ENCODE measurements at places on chromosomes 2 and 18.

- DNase-seq, result no peak
These were observed 137.2 kb downstream of the BCL2 start for GRCh38 chr18:63182310-63182772.

DNA sequence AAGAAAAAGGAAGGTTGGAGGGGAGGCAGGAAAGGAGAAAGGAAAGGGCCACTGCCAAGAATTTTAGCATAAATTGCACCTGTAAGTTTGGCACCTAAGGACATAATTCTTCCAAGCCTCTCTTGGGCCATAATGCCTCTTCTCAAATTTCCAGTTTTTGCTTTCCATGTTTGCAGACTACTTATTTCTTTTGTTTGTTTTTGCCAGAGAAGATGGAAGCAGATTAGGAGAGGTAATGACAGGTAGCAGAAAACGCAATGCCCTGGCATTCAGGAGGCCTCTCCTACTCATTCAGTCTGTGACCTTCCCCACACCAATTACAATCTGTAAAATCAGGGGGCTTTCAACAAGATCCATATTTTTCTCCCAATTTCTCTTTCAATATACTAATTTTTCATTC, 56.8 kb downstream of the MRPL33 start:
- no peak for DNase-seq

DNA sequence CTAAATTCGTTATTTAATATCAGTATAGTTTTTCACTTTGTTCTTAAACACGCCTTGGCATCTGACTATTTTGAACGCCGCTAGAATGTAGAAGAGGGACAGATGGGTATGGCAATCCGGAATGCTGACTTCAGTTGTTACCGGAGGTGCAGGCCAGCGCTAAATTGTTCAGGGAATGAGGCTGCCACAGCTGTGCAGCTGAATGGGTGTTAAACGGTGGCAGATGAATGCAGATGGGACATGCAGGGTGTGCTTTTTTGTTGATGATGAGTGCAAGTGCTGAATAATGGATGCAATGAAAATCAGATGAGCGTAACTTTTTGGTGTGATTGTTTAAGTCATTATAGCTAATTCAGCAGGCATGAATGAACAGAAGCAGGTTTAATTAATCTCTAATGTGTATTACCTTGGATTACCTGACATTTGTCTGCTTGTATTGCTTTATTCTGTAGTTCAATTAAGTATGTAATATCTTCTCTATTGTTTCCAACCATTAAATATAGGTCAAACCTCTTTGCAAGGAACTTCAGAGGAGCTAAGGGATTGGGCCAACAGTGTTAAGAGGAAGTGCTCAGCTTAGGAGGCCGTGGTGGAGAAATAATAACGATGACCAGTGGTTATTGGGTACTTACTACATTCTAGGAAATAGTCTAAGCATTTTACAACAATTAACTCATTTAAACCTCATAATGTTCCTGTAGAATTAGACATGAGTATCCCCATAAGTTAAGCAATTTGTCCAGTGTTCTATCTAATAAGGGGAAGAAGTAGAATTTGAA, 11.9 kb upstream of the CREG2 start:
- no peak for DNase-seq

GRCh38 chr18:74283646-74284045, 8.1 kb downstream of the CYB5A start:
- no peak for DNase-seq

DNA sequence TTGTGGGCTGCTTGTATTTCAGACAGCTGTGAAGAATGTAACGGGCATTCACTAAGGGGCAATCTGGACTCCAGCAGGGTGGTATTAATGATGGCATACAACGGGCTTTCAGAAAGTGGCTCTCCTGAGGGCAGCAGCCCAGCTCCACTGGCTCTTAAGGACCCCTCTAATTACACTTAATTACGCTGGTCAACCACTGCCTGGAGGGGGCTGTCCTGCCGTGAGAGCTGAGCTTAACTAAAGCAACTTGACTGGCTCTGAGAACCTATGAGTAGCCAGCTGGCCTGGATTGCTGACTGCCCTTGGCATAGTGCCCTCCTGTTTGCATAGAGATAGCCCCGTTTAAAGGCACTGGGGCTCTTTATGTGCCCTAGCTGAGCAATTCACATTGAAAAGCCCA, 3.8 kb downstream of the LIPG start:
- no peak for DNase-seq

DNA sequence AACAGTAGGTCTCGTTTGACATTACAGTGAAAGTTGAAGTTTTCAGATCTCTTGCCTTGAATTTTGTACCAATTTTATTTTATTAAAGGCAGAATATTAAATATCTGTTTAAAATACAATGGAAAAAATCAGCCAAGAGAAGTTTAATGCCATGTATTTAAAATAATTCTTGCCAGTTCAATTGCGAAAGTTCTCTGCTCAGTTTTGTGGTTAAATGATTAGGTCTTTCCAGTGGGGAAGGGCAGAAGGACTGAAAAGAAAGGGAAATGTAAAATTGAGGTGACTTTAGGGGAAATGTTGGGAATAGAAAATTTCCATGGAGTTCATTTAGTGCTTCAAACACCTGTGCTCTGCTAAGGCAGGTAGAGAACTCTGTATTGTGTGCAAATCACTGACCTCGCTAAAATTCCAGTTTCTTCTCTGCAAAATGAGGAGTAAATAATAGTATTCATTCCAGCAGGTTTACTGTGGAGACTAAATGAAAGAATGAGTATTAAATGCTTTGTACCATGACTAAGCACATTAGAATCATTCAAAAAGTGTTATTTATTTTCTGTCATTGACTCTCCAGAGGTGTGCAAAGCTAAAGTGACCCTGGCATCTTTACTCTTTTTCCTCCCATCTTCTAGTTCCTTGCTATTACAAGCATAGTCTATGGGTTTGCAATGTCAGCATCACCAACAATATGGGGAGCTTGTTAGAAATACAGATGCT, 74.4 kb downstream of the KIAA1328 start:
- DNase-seq, result no peak

- DNase-seq, result no peak
These were observed 360.3 kb downstream of the IRS1 start for GRCh38 chr2:226439337-226439736.

DNA sequence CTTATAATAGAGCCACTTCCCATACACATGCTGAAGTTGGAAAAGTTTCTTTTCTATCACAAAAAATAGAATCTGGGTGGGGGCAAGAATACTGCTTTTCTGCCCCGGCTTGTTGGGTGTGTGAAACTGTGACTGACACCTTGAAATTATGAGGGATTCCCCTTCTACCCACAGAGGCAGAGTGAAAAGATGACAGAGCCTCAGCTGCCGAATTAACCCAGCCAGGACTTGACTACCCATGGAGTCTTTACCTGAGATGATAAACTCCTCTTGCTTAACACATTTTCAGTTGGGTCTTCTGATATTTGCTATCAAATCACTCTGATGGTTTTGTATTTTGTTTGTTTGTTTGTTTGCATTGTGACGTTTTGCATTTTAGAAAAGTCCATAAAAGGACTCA, 66.0 kb upstream of the PMAIP1 start:
- DNase-seq, result no peak

GRCh38 chr2:95346231-95346737, 49.1 kb downstream of the KCNIP3 start:
- DNase-seq, result peak; percentile 75

GRCh38 chr18:13110559-13110958, 108.0 kb upstream of the LDLRAD4 start:
- DNase-seq, result no peak

GRCh38 chr2:61262699-61263098, 100.7 kb downstream of the C2orf74 start:
- no peak for DNase-seq

- DNase-seq, result no peak
These were observed 45.3 kb downstream of the LRRFIP1 start for GRCh38 chr2:237672731-237673129.

- no peak for DNase-seq
These were observed 188.5 kb downstream of the HDAC4 start for GRCh38 chr2:239212121-239212928.

DNA sequence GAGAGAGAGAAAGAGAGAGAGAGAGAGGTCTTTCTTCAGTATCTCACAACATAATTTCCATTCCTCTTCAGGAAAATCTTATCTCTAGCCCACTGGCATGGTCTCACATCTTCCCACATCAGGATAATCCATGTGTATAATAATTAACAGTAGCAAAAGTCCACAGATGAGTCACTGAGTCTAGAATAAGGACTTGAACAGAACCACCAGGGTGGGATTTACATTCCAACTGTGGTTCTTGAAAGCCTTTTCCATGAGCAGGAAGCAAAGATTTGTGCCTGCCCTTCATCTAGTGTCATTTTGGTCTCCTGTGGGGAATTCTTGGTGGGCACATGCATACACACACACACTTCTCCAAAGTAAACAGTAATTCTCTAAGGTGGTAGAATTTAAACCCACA, 107.1 kb upstream of the TCF4 start:
- DNase-seq, result no peak
